Cerebellar nuclear complex (tissue), 1 donor: ENCODE measurements at places on chromosomes 1 and 21.

GRCh38 chr21:44448651-44449131 is 6.6 kb upstream of the LRRC3 start:
- DNase-seq = no peak

GRCh38 chr1:39216771-39217170 is 12.3 kb downstream of the MACF1 start:
- no peak for DNase-seq

DNA sequence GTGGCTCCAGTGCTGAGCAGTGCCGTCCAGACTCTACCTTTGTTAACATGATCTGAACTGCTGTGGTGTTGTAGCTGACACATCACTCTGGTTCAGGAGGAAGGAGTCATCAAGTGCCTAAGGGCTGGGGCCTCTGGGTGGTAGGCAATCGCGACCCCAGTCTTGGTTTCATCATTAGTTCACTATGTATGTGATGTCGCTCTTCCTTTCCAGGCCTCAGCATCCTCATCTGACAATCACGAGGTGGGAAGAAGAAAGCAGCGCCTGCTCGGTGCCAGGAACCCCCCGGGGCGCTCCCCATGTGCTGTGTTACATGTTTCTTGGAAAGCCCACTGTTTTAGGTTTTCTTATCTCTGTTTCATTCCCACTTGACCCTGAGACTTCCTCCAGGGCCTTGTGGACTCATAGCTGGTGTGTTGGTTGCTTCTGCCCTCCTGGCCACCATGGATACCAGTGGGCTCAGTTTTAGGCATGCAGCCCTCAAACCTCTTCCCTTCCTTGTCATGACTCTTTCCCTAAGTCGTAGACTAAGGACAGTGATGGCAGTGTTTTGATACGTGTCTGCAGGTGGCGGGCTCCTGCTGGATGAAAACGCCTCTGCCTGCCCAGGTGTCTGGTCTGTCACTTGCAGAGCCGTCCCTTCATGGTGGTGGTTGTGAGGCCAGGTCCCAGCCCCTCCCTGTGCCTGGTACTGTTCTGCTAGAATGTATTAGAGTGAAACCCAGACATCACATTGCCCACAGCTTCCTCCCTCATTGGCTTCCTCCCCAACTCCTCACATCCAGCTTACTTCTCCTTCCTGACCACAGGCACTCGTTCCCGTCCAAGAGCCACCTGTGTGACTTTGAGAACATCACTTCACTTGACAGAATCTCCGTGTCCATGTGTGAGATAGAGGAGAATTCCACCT is 17.2 kb upstream of the FOXO6 start:
- no peak for DNase-seq

DNA sequence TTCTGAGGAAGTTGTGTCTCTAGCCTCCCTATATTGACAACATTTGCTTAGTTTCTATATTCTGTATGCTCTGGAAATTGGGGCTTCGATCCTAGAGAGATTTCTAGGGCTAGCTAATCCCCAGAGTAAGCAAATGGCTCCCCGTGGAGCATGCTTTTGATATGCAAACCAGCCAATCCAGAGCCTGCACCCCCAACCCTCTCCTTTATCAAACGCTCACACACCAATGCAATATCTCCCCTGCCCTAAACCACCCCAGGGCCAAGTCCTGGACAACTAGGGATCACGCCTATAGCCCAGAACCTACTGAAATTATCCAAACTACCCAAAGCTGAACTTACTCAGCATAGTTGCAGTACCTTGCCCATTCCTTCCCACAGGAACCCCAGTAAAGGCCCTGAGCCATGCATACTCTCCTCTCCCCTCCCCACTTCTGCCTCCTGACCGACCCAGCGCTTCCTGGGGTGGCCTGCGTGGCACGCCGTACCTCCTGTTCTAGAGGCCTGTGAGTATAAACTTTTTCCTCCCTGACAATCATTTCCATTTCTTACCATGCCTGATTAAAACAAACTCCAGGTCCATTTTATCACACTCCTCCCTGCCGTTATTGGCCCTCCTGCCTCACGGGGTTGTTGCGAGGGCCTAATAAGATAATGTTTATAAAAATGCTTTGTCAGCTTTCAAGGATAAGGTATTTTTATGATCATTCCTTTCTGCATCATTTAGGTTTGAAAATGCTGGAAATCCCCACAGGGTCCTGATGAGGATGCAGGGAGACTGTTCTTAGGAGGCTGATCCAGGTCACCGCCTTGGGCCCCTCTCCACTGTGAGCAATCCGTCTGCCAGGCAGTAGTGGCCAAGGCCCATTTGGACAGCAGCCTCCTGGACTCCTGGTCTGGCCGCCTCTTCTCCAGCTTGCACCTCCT is 102.7 kb downstream of the TENT5C start:
- no peak for DNase-seq

DNA sequence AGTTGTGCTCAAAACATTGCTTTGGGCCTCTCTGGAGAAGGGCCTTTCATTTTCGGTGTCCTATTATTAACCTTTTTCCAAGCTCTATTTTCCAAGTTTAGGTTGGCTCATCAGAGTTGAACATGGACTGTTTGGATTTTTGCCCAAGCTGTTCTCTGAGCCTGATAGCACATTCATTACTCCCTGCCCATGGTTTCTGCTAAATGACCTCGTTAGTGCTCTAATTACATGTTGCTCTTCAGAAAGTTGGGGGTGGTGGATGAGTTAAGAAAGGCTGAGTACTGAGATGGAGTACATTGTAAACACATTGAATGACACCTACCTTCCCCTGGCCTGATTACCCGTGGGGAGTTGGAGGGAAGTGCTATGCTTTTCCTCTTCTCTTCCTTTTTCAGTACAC is 38.9 kb downstream of the LMO4 start:
- no peak for DNase-seq

DNA sequence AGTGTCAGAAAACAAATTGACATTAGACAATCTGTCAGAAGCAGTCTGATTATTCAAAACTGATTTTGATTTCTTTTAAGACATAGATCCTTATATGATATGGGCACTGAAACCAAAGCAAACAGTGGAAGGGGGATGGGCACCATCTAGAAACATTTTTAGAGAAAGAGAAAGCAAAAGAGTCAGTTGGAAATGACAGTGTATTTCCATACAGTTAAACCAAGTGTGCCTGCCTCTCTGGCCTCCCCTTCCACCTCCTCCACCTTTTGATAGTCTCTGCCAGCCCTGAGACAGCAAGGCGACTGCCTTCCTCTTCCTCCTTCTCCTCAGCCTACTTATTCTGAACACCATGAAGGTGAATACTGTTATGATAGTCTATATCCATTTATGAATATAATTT is 949.7 kb downstream of the AMY1C start:
- DNase-seq = no peak

DNA sequence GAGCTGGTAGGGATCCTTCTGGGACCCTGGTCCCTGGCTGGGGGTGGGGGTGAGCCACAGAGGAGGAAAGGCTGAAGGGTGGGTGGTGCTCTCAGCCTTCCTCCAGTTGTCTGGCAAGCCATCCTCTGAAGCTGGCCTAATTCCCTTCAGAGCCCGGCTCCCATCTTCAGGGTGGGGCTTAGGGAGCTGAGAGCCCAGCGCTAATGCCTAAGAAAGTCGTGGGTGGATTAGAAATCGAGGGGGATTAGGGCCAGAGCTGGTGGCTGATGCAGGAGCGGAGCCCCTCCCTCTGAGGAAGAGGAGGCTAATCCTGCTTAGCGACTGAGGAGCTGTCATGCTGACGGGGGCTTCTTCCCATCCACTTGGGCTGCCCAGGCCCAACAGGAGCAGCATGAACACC is 30.8 kb upstream of the DMBX1 start:
- DNase-seq = no peak

DNA sequence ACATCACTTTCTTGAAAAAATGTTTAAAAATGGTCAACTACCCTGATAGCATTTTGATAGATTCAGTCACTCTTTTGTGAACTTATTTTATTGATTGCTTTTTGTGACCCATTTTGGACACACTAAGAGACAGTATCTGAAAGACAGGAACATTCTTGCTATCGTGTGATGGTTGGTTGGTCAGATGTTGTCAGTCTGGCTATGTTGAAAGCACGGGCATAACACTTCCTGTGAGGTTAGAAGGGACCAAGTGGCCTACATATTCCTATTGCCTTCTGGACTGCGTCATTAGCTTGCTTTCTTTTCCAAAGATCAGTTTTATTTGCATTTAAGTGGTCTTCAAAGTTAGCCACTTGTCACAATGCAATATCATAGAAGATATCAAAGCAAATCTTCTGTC is 1.4 kb downstream of the OR2T6 start:
- no peak for DNase-seq

- DNase-seq = no peak
These were observed 1.8 kb downstream of the IFNAR2 start for GRCh38 chr21:33231526-33231925.

DNA sequence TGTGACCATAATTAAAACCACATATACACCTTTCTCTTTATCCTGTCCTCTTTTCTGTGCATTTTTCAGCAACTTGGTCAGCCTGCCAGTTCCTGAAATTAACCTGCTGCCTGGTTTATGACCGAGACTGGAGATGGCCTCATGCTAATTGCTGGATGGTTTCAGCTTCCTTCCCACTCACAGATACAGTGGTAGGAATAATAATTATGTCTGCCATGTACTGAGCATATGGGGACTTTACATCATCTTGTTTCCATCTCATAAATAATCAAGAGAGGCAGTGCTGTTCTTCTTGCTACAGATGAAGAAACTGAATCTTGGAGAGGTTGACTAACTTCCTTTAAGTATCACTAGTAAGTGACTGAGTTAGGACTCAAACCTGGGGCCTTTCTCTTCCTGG is 148.2 kb downstream of the NOS1AP start:
- DNase-seq = no peak

DNA sequence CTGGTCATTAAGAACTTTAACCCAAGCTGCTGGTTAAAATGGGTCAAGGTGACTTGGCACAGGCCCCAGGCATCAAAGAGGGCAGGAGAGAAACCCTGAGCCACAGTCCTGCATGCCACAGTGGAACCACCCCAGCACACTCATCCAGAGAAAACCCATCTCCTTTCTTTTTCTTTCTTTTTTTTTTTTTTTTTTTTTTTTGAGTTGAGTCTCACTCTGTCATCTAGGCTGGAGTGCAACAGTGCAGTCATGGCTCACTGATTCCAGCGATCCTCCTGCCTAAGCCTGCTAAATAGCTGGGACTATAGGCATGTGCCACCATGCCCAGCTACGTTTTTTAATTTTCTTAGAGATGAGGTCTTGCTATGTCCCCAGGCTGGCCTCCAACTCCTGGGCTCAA is 109.2 kb upstream of the RAB4A start:
- DNase-seq = no peak

DNA sequence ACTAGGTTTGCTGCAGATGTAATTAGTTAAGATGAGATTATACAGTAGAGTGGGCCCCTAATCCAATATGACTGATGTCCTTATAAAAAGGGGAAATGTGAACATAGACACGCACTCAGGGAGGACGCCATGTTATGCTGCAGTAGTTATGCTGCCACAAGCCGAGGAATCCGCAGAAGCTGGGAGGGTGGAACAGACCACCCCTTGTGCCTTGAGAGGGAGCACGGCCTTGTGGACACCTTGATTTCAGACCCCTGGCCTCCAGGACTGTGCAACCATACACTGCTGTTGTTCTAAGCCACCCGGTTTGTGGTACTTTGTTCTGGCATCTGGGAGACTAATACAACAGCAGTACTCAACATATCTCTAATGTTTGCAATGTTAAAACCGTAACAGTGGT is 57.9 kb upstream of the HIVEP3 start:
- no peak for DNase-seq

DNA sequence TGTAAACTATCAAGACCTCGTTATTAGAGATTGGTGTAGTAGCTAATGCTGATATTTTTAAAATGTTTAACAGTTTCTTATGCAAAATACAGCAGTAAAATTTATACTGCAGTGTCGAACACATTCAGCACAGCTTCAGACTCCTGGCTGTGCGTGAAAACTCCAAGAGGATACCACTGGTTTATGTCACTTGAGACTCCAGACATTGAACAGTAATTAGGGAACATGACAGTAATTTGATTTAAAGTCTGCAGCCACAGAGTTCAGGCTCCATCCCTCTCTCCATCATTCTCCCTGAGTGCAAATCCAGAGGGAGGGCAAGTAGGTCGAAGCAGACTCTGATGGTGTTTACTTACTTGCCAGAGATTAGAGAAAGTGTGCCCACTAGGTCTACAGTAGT is 94.2 kb downstream of the AK5 start:
- DNase-seq = no peak
